T47D (cell line): ENCODE measurements at places on chromosomes 2 and 18.
A peak's percentile ranks its signal among the peaks of the same experiment; 100 is the strongest.

GRCh38 chr2:163877316-163877715 lies 141.5 kb upstream of the FIGN start:
- peak; percentile 87 for DNase-seq

DNA sequence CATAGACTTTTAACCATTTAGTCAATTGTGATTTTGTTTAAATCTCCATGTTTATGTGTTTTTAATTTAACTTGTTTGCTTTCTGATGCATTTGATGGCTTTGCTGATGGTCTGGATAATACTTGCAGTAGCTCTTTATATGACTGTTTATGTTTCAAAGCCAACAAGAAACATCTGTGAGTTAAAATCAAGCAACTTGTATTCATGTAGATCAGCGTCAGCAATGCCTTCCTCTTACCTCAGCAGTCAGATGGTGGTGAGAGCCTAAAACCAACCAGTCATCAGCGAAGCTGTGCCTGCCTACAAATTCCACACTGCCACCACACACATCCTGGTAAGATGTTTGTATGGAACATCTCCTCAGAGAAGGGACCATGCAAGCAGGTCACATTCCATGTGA lies 231.9 kb downstream of the PTGR3 start:
- DNase-seq = no peak

- no peak for DNase-seq
Measured at GRCh38 chr18:46207985-46208384, 103.8 kb downstream of the HAUS1 start.

DNA sequence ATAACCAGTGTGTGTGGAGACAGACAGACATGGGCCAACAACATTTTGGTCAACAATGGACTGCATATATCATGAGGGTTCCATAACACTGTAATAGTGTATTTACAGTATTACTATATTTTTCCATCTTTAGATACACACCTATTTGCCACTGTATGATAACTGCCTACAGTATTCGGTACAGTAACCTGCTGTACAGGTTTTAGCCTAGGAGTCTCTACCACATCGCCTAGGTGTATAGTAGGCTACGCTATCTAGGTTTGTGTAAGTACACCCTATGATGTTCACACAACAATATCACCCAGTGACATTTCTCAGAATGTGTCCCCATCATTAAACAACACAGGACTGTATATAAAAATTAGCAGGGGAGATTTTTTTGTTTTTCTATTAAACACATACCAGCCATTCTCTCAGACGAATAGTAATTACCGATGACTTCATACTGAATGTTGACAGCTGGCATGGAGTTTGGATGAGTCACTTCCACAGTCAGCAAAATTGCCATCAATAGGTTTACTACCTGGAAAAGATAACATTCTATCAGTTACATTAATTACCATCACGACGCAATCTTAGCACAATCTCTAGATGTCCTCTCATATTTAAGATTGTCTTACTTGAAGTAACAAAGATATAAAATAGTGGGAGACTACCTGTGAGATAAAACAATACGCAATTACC lies 10.8 kb downstream of the LAPTM4A start:
- no peak for DNase-seq

GRCh38 chr2:26854283-26854827 lies 6.4 kb downstream of the DPYSL5 start:
- DNase-seq = no peak

GRCh38 chr2:59974051-59974766 lies 579.2 kb downstream of the BCL11A start:
- no peak for DNase-seq

- no peak for DNase-seq
Measured at GRCh38 chr18:24189664-24190346, 50.9 kb downstream of the CABYR start.

- no peak for DNase-seq
Measured at GRCh38 chr2:240425697-240426096, 9.8 kb upstream of the GPC1 start.
